ENCODE measurements at places on chromosomes 7 and 10. TPM values are rescaled to one million over a fixed set of nuclear protein-coding genes. Genes with fewer than 3 reads are reported as not detected.

Gene CPN1
- total RNA-seq = not detected

Gene VIPR2
- 0.85 TPM for total RNA-seq

Gene GALNT17
- not detected for total RNA-seq

Gene LRIT1
- not detected for total RNA-seq

Gene PTN
- 27.8 TPM for total RNA-seq

Gene CALCR
- not detected for total RNA-seq

Gene CPA2
- not detected for total RNA-seq

Data from smooth muscle cell of bladder (primary cell).